ENCODE measurements at places on chromosomes 3 and 15.

- DNase-seq = no peak
Measured at GRCh38 chr3:143360244-143360643, 240.7 kb downstream of the CHST2 start.

- no peak for DNase-seq
Measured at GRCh38 chr3:170869645-170870593, at the start of gene RPL22L1. RPL22L1 (minus strand) TSS chr3:170870195; CDS start chr3:170870167, 28 bp downstream.

DNA sequence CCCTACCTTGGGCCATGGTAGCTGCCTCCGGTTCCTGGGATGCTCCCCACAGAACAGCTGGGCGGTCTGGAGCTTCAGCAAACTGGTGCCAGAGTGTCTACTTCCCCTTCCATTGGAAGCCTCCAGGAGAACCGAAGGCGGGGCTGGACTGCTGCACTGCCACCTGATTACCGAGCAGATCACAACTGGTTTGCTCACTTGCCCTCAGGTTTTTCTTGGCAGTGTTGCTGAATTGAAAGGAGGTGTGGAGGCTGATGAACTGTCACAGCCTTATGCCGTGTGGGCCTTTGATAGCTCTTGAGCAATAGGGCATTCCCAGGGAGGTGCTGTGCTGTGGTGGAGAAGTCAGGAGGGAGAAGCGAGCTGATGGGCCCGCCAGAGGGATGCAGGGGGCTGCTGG lies at the start of gene TGM5:
Gene TGM5 (minus strand): TSS at position 95 of the 400 bp plus-strand sequence. CDS start 79 bp downstream, at position 16.
- DNase-seq = no peak

- no peak for DNase-seq
Measured at GRCh38 chr15:65423976-65424679, 1.4 kb upstream of the IGDCC4 start.

- no peak for DNase-seq
Measured at GRCh38 chr15:55739641-55740040, 3.3 kb downstream of the PRTG start.

- DNase-seq = no peak
Measured at GRCh38 chr3:39903253-39903652, 93.8 kb downstream of the MYRIP start.

DNA sequence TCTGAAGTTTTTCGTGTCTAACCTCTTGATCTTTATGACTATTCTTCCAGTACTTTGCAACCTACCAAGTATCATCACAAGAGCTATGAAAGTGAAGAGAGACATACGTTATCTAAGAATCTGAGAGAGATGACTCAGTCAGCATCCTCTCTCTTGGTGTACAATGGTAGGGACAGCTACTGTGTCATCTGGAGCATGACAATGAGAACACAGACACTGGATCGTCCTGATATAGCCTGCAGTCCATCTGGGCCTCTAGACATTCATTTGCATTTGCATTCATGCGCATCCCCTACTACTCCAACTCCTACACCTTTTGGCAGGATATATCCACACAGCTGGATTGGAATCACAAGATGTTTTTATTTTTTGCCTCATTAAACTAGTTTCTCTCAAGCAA lies 115.2 kb downstream of the PEX5L start:
- no peak for DNase-seq

DNA sequence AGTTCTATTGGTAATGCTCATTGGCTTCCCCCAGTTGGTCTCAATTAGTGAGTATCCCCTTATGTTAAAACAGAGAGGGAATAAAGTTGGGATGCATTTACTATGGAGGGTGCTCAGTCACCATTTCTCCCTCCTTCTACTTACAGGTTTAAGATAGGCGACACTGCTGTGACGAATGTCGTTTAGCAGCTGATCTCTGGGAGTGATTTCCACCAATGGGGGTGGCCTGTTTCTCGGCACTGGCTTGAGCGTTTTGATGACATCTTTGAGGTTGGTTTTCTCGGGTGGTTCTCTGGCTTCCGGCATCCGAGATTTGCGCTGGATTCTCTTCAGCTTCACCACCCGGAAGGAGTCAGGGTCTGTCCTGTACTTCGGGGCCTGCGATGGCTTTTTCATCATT lies 3.8 kb downstream of the LMOD3 start:
- DNase-seq = no peak

DNA sequence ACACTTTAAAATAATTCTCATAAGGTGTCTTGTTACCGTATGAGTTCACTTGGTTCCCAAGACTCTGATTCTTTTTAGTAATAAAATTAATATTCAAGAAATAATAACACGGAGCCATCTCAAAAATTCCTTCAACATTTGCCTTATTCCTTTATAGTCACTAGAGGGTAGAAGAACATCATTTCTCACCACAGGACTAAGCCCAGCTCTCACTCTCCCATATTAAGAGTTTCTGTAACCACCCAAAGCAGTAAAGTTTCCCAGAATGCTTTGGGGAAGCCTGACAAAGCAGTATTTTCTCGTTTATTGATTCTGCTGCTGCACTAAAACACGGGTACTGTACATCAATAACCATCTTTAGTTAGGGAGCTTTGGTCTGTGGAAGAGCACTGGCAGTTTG lies 114.9 kb downstream of the MCTP2 start:
- no peak for DNase-seq

DNA sequence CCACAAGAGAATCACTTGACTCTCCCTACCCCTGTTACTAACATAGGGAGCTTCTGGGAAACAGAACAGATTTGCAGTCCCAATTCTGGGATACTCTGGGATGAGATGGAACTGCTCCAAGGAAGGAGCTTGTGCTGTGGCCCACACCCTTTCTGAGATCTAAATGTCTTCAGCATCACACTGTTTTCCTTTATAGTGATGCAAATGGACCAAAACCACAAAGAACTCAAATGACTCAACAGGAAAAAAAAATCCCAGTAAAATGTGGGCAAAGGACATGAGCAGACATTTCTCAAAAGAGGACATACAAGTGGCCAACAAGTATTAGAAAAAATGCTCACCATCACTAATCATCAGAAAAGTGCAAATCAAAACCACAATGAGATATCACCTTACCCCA lies 155.6 kb downstream of the NECTIN3 start:
- DNase-seq = no peak

DNA sequence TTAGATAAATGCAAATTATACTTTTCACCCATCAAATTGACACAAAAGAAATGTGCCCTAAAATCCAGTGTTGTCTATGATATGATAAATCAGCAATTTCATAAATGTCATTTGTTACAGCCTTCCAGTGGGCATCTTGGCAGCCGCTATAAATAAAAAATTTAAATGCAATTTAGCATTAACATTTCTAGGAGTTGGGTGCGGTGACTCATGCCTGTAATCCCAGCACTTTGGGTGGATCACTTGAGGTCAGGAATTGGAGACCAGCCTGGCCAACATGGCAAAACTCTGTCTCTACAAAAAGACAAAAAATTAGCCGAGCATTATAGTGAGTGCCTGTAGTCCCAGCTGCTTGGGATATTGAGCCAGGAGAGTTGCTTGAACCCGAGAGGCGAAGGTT lies 65.9 kb upstream of the POMGNT2 start:
- no peak for DNase-seq

- DNase-seq = no peak
Measured at GRCh38 chr15:93719921-93720351, 511.4 kb upstream of the MCTP2 start.

DNA sequence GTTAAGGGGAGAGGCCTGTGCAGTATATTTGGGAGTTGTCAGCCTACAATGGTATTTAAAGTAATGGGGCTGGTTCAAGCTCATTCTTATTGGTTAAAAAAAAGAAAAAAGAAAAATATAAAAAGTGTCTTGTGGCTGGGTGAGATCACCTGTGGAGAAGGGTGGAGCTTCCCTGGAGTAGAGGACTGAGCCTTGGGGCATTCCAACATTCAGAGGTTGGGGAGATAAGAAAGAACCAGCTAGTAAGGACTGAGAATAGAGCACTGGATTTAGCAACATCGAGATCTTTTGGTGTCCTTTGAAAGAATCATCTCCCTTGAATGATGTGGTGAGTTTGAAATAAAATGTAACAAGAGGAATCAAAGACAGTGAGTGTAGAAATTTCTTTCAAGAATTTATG lies 5.2 kb downstream of the SLC49A4 start:
- DNase-seq = no peak

GRCh38 chr3:111418391-111418790 lies 123.6 kb upstream of the CD96 start:
- DNase-seq = no peak

DNA sequence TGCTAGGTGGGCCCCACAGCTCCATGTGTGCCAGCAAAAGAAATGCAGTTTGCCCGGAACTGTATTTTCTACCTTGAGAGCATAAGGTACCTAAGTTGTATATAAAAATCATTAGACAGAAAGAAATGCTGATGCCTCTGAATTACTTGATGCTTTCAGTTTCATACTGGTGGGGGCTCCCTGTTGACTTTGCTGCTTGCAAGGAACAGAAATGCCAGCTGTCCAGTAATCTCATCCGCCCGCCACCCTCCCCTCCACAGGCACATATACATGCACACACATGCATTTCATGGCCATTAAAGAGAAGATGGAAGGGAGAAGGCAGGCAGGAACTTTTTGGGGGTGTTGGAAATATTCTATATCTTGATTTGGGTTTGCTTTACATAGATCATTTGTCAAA lies 38.4 kb downstream of the LIMD1 start:
- DNase-seq = no peak

Data from NCI-H1105 (cell line).